ENCODE measurements at places on chromosomes 4 and X.

DNA sequence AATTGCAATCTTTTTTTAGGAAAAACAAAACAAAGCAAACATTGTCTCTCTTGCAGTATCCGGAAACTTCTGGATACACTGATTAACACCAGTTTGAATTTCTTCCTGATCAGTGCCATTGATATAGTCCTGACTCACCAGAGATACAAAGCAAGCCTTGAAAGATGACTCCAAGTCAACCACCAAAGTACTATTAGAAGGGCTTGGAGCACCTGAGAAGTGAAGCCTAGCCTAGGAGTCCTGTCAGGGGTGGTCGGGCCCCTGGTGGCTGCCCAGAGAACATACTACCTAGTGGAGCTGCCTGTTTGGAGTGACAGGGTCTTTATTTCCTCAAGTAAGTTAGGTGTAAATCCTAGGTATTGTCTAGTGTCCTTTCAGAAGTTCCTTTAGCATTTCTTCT is 593.2 kb downstream of the ZNF674 start:
- no peak for DNase-seq

DNA sequence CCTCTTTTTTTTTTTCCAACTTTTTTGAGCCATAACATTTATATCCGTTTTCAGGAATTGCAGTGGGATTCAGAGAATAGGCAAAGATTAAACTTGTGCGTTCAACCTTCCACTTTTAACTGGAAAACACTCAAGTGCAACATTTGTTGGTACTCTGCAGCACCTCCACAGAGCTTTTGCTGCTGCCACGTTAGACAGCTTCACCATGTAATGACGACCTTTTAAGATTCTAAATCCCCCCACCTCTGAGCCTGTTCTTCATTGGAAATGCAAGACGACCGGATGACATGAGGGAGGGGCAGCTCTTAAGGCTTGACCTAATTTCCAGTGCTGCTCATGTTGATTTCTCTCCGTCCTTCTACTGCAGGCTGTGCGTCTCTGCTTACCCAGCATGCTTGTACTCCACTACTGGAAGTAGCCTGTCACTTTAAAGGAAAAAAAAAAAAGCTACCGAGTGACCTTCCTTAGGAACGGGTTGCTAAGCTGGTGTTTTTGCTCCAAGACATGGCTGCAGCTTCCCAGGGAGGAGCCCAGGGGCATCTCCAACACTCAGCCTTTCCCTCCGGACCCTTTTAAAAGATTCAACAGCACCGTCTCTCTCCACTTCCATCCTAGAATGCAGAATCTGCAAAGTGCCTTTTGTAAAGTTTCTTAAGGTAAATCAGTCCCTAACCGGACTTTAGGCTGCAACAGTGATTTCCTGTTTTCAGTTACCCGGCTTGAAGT is at the start of gene CC2D2A:
CC2D2A (plus strand) TSS at position 481 of the 726 bp plus-strand sequence. CDS start 6,051 bp downstream, outside the sequence.
- DNase-seq = no peak

- no peak for DNase-seq
These were observed 25.6 kb downstream of the FLNA start for GRCh38 chrX:154348646-154349358.

DNA sequence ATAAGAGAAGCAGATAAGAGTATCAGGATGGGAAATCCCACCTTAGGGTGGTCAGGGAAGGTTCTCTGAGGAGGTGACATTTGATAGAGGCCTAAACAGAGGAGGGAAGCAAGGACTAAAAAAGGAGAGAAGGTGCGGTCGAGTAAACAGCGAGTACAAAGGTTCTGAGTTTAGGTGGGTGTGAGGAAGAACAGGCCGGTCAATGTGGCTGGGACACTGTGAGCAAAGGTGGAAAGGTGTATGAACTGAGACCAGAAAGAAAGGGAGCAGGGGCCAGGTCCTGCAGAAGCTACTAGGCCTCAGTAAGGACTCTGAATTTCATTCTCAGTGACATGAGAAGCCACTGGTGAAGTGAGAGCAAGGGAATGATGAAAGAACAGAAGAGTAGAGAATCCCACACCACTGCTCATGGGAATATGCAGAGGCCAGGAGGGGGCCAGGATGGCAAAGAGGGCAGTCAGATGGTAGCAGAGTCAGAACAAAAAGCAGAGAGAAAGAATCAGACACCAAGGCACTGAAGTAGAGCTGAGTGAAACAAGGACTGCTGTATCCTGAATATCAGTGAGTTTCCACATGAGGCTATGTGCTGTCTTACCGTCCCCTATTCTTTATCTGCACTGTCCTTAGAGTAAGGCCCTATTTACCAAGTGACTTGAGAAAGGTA is 18.0 kb downstream of the PRSS48 start:
- no peak for DNase-seq

GRCh38 chr4:149999485-150000074 is 78.7 kb upstream of the DCLK2 start:
- DNase-seq = no peak

DNA sequence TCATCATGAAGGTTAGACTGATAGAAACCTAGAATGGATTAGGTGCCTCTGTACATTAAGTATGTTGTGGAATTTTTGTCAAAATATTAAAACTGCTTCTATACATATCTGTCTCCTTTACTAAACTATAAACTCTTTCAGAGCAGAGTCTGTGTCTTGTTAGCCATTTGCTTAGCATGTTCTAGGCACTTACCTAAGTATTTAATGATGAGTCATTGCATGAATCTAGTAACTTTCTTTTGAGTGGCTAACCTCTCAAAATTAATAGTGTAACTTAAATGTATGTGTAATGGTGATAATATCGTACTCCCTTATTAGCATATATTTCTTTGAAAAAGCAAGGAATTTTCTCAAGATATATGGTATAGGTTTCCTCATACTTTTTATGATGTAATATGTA is 57.8 kb downstream of the RAP1GDS1 start:
- DNase-seq = no peak

- no peak for DNase-seq
These were observed 2.5 kb downstream of the GALNT7 start for GRCh38 chr4:173171098-173171497.

DNA sequence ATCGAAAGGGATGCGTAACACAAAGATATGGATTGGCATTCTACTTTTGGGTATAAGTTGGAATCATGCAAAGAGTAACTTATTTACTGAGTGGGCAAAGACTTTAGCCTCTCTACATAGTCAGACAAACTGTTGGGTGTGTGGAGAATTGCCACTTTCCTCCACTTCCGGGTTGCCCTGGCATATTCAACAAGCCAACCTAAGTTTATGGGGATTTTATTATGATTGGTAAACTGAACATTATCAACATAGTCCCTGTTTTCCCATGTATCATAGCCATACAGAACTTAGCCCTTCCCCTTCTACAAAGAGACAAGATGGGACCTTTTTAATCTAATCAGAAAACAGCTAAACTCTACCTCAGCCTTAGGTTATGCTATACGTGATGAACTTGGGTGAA is 121.6 kb downstream of the AGTR2 start:
- DNase-seq = no peak

- DNase-seq = no peak
These were observed 165.6 kb downstream of the FRAS1 start for GRCh38 chr4:78222575-78223186.

- DNase-seq = no peak
These were observed 810.3 kb downstream of the IL1RAPL1 start for GRCh38 chrX:29397506-29397905.

GRCh38 chr4:95362906-95363558 is 185.7 kb downstream of the UNC5C start:
- DNase-seq = no peak

GRCh38 chr4:147909225-147909624 is 177.3 kb downstream of the ARHGAP10 start:
- DNase-seq = no peak

All from stimulated activated CD4-positive, alpha-beta T cell treated with anti-CD3 and anti-CD28 coated beads, Interleukin-12 subunit alpha, Interleukin-12 subunit beta, amount 100 ng/mL, for 4 hours (primary cell).